ENCODE measurements at places on chromosomes 6 and 20. TPM values are rescaled to one million over a fixed set of nuclear protein-coding genes. Genes with fewer than 3 reads are reported as not detected.

IL17A gene
- 0.05 TPM for polyA plus RNA-seq

TMEM217 gene
- 2.6 TPM for polyA plus RNA-seq

HLA-DQA1 gene
- 42.9 TPM for polyA plus RNA-seq

MICA gene
- polyA plus RNA-seq = 9.9 TPM

AKAP7 gene
- polyA plus RNA-seq = 2.6 TPM

GNAS-AS1 gene
- polyA plus RNA-seq = 0.09 TPM

SLC17A9 gene
- 1.0 TPM for polyA plus RNA-seq

STXBP5 gene
- 15.2 TPM for polyA plus RNA-seq

BIRC7 gene
- not detected for polyA plus RNA-seq

CALHM5 gene
- 0.21 TPM for polyA plus RNA-seq

SPACA1 gene
- polyA plus RNA-seq = not detected
